ENCODE measurements at places on chromosomes 16 and 17.

DNA sequence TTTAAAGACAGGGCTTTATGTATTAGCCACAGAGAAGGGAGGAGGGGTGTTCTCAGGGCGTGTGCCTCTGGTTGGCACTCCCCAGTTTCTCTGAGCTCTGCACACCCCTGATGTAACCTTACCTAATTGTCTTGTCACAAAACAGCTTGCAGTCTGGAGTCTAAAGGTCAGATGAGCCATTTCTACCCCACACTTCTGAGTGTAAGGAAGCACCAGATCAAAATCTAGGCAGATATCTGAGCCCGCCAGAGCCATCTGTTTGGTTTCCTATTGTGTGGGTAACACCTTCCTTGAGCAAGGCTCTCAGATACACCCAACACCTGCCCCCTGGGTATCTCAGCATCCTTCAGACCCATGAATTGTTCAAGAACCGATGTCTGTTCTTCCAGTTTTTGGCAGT is 15.5 kb downstream of the CDH1 start:
- no peak for DNase-seq

GRCh38 chr16:71893888-71894228 is 1.5 kb upstream of the IST1 start:
- DNase-seq = no peak

DNA sequence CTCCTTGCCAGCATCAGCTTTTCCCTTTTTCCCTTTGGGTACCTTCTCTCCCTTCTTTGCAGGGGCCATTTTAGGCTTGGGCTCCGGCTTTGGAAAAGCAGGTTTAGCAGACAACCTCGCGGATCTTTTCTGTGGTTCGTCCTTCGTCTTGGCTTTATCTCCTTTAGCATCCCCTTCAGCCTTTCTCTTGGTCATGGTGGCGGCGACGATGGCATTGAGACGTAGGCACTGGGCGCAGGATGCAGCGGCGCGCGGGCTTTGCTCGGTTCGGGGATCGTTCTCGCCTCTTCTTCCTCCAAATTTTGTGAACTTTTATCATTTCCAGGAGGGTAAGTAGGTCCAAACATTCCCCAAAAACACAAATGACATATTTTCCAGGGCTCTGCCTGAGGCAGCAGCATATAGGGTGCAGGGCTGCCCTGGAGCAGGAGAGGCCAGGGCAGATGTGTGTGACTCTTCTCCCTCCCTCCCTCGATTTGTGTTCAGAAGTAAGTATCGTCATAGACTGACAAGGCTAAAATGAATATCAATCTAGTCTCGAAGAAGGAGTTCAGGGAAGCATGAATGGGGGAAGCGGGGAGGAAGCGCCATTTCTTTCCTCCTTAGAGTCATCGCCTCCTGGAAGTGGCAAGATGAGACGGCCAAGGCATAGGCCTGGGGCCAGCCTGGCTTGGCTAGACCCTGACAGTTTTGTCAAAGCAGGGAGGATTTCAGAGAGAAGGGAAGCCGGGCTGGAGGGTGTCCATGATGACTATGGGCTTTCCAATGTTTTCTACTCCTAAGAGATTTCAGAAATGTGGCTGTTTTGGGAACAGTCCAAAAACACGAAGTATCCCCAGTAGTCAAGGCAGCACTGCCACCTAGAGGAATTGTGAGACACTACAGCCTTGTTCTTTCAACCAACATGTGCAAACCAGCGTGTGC is 13.2 kb downstream of the CHCT1 start:
- DNase-seq = peak; percentile 77

DNA sequence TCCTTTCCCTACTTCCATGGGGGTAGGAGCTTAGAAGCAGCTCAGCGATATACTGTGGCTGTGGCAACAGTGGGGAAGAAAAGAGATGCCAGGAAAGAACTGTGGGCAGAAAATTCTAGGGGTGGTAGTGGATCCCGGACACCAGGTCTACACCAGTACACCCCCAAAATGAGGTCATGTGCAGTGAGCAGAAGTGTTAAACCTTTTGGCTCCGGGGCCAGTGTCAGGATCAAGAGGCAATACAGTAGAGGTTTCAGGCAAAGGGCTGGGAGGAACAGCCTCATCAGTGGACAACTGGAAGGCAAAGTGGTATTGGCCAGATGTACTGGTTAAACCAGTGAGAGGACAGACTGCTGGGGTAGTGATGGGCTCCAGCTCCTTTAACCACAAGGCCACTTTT is 163.1 kb upstream of the CCL2 start:
- no peak for DNase-seq

DNA sequence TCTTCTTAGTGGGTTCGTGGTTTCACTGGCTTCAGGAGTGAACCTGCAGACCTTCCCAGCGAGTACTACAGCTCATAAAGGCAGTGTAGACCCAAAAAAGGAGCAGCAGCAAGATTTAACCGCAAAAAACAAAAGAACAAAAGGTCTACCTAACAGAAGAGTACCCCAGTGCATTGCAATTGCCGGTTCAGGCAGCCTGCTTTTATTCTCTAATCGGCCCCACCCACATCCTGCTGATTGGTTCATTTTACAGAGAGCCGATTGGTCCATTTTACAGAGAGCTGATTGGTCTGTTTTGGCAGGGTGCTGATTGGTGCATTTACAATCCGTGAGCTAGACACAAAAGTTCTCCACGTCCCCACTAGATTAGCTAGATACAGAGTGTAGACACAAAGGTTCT is 2.0 kb upstream of the ARRB2 start:
- no peak for DNase-seq

Measured in neuronal stem cell (in vitro differentiated cells).